NCI-H146 (cell line): ENCODE measurements at places on chromosomes 2 and 18.

DNA sequence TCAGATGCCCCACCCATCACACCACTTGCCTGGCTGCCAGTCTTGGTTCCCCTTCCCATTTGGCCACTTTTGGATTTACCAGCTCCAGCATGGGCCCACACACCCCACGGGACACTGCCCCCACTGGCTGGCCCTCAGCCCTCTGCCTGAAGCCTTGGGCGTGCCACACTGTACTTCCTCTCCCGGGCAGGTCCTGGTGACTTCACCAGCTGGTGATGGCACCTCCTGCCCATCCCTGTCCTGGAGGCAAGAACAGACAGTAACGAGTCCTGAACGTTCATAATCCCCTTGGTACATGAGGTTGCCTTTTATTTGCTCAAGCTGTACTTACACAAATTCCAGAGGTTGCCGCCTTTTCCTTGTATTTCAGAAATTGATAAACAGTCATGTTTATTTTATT is 81.1 kb downstream of the TMEM17 start:
- no peak for DNase-seq

GRCh38 chr2:1674276-1674675 is 70.0 kb downstream of the PXDN start:
- no peak for DNase-seq

- DNase-seq, result no peak
These were observed 29.4 kb upstream of the SNED1 start for GRCh38 chr2:240968731-240969624.

- no peak for DNase-seq
These were observed 39.6 kb upstream of the BOD1L2 start for GRCh38 chr18:57107140-57107832.

DNA sequence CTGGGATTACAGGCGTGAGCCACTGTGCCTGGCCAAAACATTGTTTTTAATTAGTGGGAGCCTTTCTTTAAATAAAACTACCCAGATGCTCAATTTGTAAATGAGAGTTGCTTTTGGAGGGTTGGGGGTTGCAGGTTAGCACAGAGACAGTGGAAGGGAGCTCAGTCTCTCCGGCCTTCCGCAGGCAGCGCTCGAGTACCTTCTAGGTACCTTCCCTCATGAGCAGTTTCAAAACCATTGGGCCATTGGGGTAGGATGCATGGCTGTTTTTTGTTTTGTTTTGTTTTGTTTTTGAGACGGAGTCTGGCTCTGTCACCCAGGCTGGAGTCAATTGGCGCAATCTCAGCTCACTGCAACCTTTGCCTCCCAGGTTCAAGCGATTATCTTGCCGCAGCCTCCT is 19.0 kb downstream of the SLC66A3 start:
- DNase-seq, result no peak

DNA sequence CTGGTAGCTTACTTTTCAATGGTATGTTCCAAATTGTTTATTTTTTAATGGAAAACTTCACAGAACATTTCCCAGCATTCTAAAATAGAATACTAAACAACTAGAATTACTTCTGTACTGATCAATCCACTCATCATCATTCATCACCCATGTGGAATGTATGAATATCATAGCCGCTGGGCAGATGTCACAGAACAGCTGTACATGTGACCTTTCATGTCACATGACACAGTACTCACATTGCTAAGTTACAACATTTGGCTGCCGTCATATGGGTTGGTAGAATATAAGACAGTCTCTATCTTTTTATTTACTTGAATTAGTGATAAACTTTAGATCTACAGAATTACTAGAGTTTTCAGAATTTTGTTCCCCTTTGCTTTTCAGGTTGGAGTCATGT is 387.6 kb downstream of the ZEB2 start:
- no peak for DNase-seq

DNA sequence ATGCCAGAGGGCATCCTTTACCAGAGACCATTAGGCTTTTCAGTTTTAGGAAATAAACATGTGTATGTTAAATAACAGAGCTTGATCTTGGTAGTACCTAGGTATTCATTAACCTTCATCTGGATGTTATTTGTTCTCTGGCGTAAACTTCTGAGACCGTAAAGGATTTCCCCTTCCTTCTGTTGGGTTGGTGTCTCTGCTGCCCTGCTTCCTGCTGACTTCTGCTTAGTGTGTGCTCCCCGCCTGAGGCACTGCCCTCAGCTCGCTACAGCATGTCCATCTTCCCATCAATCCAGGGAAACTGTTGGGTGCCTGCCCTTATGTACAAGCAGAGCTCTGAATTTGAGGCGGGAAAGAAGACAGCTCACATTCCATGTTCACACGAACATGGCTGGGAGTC is 177.9 kb downstream of the TPGS2 start:
- DNase-seq, result no peak

- peak; percentile 69 for DNase-seq
These were observed 19.1 kb upstream of the SH3BP4 start for GRCh38 chr2:234932591-234933168.

DNA sequence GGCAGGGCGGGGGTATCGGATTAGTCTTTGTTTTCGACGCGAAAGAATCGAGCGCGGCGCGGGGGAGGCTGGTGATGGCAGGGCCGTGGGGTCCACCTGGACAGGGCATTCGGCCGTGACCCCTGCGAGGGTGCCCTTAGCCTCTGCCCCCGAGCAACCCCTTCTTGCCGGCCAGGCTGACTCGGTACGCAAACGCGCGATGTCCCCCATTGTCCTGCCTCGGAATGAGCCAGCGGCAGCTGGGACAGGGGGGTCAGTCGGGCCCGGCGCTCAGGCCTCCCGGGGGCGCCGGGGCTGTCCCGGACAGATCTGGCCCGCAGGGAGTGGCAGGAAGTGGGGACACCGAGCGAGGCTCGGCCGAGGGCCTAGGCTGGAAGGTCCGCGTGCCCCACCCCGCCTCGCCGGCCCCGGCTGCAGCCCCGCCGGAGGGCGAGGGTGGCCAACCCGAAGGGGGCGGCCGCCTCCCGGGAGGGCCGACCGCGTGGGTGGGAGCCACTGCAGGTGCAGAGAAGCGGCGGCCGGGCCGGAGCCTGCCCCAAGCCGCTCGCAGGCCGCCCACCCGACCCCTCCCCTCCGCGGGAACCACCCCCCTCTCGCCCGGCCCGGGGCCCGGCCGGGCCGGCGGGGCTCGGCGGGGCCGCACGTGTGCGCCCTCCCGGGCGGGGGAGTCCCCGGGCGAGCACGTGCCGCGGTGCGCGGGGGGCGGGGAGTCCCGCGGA is at the start of gene TET3:
TET3 (plus strand) TSS at position 708 of the 719 bp plus-strand sequence. CDS start 1,494 bp downstream, outside the sequence.
- DNase-seq, result peak; percentile 67

DNA sequence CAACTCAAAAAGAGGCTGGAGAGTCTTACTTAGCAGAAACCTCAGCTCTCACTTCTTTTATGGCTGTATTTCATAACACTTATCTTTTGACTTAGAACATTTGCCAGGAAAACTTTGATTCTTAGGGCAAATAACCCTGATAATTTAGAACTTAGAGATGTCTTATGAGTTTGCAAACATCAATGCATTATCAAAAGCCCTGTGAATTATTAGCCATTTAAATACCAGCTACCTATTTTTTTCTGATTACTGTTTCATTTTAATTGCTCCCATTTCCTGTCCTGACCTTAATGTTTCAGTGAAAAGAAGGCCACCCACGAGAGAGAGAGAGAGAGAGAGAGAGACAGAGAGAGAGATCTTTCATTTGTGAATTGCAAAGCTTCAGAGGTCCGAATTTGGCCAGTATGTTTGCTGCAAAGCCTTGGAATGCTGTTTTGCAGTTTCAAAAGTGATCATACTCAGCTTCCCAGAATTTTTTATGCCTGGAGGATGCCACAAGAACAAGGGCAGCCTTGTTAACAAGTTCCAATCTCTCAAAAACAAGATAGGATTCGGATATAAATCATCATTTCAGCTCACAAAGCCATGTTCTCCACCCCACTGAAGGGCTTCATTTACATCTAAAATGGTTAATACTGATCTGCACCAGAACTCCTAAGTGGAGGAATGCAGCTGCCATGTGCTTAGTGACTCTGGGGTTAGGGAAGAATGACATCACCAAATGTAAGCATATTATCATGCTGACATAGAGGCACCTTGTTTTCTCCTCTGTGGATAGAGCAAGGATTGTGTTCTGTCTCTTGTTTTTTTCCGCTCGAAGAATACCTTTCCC is 478.2 kb downstream of the ARHGAP15 start:
- DNase-seq, result peak; percentile 16

DNA sequence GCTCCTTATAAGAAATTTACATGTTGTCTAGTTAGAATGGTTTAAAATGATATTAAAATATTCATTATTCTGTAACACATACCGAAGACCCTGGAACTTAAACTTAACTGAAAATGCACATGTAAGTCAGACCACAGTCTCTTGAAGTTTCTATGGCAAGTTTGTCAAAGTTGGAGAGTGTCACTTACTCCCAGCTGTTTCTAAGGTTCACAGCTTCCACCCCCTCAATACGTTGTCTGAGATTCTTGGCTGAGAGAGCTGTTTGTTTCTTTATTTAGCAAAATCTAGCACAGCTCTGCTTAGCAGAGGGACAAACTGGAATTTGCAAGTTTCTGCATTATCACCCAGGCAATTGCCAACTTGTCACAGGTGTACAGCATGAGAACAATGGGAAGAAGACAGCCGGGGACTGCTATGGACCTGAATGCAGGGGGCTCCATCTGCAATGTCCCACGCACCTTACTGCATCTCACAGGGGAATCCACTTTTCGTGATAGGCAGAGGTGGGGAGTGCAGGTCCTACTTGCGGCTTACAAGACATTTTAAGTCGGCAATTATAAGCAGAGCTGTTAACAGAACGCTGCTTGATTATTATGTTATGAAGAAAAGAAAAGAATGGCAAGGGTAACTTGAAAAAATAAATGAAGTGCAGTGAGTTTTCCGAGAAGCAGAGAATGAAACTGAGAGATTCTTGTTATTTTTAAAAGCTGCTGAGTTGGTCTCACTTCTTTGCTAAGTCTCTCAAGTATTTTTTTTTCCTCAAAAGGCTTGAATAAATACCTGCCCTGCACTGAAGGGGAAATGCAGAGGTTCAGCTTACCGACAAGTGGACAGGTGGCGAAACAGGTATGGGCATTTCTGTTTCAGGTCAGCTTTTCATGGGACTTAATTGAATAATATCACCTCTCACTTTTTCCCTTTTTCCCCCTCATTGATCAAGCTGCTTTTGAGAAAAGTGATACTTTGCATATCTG is 1072.1 kb upstream of the FANCL start:
- DNase-seq, result no peak

DNA sequence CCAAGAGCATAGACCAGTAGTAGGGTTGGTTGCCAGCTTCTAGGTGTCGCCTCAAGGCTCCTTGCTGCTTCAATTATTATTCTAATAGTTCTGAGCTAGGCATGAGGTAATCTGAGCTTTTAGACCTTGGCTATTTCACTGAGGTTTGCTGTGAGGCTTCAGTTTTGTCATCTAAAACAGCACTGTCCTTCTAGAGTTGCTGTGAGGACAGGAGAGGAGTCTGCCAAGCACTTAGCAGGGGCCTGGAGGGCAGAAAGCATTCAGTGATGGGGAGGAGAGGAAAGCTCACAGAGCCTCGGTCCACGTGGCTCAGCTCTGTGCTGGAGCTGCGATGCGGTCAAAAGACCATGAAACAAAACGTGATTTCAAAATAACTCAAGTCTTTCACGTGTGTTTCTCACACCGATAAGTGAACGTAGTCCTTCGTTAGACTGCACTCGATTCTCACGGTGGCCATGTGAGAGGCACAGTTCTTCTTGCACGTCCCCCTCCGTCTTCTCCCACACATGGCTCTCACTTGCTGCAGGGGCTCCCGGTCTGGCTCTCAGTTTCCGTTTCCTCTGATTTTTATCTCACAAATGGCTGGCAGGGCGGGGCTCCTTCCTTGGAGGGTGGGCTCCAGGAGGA is 113.7 kb downstream of the B3GNT2 start:
- DNase-seq, result no peak

DNA sequence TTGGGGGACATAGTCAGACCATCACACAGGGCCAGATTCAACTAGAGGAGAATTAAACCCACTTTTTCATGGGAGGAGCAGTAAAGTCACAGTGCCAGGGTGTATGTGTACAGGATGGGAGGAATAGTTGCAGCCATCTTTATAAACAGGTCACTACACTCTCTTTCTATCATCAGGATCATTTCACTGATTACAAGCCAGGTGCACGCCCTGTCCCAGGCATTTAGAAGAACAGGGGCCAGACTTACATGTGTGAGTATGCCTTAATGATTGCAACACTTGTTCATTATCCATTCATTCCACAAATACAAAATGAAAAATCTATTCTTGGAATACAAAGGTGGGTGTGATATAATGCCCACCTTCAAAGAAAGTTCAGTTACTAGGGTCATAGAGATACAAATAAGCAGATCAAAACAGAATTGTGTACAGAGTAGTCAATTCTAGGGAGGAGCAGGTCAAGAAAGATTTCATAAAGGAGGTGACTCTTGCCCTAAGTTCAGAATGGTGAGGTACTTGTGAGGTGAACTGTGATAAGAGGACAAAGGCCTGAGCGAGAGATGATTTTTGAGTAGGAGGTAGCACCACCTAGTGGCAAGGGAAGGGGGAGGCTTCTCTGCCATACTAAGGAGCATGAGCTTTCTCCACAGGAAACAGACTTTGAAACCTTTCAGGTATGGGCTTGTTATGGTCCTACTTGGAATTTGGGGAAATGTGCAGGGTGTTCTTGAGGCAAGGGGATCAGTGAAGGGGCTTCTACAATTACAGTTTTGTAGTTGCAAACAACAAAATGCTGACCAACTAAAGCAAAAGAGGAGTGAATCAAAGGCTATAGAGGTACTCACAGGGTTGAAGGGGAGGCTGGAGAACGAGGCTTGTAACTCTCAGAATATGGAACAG is 156.3 kb downstream of the SUCLG1 start:
- peak; percentile 25 for DNase-seq

DNA sequence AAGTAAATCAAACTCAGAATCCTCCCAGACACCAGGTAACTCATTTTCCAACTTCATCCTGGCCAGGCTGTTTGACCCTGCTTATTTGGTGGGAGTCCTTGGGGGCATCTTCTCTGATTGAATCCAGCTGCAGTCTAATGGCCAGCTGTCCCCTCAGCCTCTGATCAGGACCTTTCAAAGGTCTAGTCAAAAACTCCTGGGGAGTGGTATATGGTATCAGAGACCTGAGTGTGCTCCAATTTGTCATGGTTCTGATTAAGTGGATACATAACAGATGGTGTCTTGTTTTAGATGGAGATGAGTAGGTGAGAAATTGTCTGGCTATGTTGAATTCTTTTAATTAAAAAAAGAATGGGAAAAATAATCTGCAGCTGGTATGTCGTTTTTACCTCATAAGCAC is 842.6 kb upstream of the ACVR2A start:
- no peak for DNase-seq

DNA sequence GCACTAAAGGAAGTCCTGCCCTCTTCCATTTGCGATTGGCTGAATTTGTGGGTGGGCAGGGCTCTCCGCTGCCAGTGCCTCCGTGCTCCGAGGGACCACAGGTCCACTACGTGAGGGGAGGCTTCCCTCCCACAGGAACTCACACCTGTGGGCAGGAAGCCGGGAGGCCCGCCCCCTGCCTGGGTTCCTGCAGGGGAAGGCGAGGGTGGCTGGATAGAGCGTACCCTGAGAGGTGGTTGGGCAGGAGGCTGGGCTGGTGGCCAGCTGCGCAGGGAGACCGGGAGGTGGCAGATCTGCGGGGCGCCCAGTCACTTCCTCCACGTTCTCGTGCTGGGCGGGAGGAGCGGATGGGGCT is 47.0 kb upstream of the PTH2R start:
- DNase-seq, result no peak

- DNase-seq, result no peak
These were observed 33.7 kb upstream of the MRPL33 start for GRCh38 chr2:27737676-27738348.

GRCh38 chr2:181241797-181242196 is 215.4 kb upstream of the ITGA4 start:
- no peak for DNase-seq

- no peak for DNase-seq
These were observed 96.3 kb upstream of the TMEM18 start for GRCh38 chr2:773256-774160.

- DNase-seq, result no peak
These were observed 25.4 kb downstream of the KCNG2 start for GRCh38 chr18:79823120-79823519.
